ENCODE measurements at places on chromosomes 12 and 14.

DNA sequence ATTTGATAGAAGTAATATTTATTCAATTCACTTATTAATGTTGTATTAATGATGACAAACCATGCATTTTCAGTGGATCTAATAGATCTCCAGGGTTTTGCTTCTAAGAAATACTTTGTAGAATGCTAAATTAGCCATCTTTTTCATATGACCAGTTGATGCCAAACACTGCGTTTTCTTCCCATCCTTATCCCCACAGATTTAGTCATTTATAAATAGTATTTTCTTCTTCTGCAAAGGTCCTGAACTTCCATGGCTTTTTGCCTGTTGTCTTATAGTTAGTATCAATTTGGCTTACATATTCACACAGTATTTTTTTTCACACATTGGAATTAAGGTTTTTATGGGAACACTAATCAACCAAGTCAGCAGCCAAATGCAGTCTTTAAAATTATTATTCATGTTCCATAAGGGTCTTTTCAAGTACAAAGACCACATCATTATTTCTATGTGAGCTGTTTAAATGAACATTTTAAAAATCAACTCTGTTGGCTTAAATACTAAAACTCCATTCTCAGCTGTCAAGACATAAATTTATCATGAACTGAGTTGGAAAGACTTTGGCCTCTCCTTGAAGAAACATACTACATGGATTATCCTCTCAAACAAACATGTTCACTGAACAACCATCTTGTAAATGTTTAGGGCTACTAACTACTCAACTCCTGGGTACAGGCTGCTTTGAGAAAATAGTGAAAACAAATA is 1278.4 kb upstream of the FLRT2 start:
- DNase-seq, result no peak

- DNase-seq, result no peak
Observed at GRCh38 chr12:119573086-119573485, 20.5 kb upstream of the TMEM233 start.

GRCh38 chr14:93706360-93706955 is 81.8 kb downstream of the PRIMA1 start:
- DNase-seq, result no peak

- no peak for DNase-seq
Observed at GRCh38 chr14:50669441-50669986, 1.4 kb upstream of the SAV1 start.

DNA sequence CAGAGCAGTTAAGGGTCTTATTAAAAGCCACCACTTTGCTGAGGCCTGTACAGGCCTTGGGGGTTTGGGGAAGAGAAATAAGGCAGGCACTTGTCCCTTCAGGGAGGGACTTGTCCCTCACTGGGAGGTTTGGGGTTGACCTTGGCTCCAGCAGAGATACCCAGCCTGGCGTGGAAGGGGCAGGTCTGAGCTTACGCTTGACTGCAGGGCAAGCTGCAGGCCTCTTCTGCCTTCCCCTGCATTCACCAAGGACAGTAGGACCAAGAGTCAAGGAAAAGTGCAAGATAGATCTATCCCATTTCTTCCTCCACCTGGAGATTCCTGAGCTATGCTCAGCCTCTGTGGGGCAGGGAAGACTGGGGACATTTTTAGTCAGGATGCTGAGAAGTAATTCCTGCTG is 154.3 kb downstream of the SMOC1 start:
- DNase-seq, result no peak

- DNase-seq, result no peak
Observed at GRCh38 chr14:75667099-75667765, 6.2 kb downstream of the TTLL5 start.

DNA sequence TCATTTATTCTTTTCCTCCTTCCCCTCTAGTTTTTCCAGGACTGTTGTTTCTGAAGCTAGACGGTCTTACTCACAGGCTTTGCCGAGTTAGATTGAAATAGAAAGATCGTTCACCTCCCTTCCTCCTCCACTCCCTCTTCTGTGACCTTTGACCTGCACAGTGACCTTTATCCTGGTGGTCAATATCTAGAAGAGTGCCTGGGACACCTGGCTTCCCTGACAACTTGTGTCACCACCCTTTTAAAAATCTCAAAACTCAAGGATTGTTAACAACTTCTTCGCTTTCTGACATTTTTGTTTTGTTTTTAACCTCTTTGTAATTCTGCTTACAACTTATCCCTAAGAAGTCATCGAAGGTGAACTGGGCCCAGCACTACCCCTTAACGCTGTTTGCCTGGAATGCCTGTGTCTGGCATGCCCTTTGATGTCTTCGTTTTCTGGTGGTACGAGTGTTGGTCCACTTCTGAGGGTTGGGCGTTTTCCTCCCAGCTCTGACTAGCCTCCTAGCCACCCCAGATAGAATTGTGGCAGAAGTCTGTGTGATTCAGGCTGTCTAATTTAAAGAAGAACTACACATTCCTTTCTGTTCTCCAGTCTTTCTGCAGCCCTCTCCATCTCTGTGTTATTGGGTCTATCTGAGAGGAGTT is 2.8 kb upstream of the KRT75 start:
- no peak for DNase-seq

DNA sequence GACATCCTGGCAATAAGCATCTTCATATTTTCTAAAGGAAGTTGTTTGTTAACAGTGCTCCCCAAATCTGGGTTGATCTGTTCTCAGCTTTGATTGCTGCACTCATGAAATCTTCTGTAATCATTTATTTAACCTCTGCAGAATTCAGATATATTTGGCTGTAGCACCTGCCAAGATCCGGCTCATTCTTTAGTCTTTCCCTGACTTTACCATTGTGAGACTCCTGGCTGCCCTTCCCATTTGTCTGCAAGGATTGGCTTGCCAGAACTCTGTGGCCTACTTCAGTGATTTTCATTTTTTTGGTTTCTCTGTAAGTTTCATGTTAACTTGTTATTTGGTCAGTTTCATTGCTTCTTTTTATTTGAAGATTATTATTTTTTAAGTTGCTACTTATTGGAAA is 191.2 kb upstream of the PLXNC1 start:
- DNase-seq, result no peak

- no peak for DNase-seq
Observed at GRCh38 chr12:76368230-76368629, 20.0 kb upstream of the BBS10 start.

DNA sequence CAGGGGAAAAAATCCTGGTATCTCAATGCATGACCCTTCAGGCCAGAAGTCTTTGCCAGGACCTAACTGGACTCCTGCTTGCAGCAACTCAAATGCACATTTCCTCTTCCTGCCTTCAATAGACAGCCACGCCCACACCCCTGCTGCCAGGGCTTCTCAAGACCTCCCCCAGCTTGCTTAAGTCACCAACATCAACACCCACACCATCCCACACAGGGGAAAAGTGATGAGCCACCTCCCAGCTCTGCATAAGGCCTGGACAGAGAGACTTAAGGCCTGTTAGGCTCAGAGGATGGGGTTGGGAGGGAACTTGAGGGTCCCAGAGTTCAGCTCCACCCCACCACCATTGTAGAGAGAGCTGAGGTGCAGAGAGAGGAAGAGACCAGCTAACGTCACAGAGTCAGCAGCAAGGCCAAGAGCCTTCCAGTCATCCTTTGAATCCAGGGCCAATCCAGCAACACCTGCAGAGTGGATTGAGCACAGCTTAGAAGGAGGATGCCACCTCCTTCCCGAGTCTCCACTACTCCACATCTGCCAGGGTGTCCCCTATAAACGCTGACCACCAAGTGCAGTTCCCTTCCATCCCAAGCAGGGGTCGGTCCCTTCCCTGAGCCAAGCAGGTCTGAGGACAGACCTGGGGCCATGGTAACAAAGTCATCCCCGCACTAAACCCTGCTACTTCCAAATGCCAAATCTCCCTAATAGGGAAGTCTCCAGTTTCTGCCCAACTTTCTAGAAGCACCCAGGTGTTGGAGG is 50.0 kb downstream of the KDM2B start:
- peak; percentile 73 for DNase-seq

DNA sequence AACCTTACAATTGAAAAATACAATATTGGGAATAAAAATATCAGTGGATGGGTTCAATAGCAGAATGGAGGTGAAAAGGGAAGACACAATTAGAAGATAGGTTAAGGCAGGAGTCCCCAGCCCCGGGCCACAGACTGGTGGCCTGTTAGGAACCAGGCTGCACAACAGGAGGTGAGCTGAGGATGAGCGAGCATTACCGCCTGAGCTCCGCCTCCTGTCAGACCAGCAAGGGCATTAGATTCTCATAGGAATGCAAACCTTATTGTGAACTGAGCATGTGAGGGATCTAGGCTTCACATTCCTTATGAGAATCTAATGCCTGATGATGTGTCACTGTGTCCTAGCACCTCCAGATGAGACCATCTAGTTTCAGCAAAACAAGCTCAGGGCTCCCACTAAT is 27.3 kb upstream of the ST8SIA1 start:
- DNase-seq, result no peak

GRCh38 chr12:42109031-42109430 is 35.6 kb downstream of the GXYLT1 start:
- DNase-seq, result no peak

GRCh38 chr12:113751513-113751912 is 214.6 kb downstream of the RBM19 start:
- DNase-seq, result no peak

- DNase-seq, result no peak
Observed at GRCh38 chr14:40757376-40757950, 849.2 kb upstream of the LRFN5 start.

DNA sequence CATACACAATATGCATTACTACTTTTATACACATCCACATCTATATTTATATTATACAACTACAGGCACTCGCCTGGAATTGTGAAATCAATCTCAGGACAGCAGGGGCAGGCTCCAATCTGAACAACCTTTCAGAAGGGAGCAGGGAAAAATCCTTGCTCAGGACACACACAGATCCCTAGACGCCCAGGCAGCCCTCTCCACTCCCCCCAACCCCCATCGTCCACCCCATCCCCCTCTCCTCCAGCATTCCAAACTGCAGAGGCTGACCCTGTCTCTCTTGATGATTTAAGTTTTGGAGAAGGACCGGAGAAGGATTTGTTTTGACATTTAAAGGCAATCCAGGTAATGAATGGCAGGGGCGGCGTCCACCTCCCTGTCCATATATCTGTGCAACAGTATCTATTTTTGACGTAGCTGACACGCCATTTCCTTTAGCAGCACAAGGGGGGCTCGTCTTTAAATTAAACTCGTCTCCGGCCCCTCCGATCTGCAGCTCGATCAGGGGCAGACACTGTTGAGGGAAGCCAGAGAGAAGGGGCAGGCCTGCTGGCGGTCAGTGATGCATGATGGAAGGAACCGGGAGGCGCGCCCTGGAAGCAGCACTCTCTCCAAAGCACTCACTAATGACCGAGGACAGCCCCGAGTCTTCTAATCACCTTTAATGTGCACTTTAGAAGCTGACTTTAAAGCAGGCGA is 95.0 kb upstream of the TBX5 start:
- DNase-seq, result no peak

DNA sequence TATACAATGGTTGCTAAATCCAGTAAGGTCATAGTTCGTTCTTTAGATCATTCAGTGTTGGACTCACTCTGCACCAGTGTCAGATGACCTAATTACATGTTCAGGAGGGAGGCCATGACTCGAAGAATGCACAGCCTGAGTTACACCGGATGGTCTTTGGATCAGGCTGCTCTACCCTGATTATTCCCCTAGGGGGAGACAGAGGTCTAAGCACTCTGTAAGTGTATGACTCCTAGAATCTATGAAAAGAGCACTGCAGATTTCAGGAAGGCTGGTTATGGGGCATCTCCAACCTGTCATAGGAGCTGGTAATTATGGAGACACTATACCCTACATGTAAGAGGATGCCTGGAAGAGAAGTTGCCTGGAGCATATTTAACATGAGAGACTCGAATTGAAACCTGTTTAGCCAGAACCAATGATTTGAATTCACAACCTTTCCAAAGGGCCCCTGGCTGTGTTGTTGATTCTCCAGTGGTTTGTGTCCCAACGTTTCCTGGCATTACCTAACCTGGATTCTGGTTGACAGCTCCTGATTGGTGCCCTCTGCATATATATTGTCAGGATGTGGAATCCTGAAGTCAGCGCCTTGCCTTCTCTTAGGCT is at the start of gene MUCL1:
MUCL1 (plus strand) TSS at position 584 of the 606 bp plus-strand sequence. CDS start 67 bp downstream, outside the sequence.
- peak; percentile 75 for DNase-seq

- no peak for DNase-seq
Observed at GRCh38 chr14:64235652-64236640, 58.2 kb downstream of the ESR2 start.

- peak; percentile 84 for DNase-seq
Observed at GRCh38 chr14:21382886-21383847, 652 bp downstream of the SUPT16H start.

DNA sequence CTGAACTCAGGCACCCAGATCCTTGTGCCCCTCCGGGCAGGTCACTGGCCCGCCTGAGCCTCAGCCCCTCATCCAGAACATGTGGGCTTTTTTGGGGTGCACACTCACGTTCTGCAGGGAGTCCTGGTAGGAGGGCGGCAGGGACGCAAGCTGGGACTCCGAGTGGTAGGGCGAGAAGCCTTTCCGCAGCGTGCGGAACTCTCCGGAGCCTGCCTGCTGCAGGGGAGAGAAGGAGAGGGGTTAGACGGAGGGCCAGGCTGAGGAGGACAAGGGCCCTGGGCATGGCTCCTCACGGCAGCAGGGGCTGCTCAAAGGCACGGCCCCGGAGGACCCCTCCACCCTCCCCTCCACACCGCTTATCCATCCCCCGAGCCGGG is 40.8 kb downstream of the CCNK start:
- no peak for DNase-seq

GRCh38 chr12:65334521-65334920 is 56.0 kb downstream of the MSRB3 start:
- no peak for DNase-seq

DNA sequence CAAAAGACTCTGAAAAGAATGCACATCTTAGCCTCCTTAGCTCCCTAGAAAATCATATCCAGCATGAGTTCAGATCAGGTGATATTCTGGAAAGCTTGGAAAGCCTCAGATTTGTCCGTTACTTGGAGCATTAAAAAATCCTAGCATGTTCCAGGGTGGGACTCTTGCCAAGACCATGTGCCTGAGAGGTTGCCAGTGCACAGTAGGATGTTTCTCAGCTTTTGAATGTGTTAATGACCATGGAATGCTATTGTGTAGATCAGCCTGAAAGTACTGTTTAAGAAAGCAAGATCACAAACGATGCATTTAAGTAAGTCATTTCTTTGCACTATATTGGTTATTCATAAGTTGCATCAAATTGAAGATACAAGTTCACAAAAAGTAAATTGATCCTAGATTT is 230.5 kb downstream of the ETNK1 start:
- DNase-seq, result no peak

DNA sequence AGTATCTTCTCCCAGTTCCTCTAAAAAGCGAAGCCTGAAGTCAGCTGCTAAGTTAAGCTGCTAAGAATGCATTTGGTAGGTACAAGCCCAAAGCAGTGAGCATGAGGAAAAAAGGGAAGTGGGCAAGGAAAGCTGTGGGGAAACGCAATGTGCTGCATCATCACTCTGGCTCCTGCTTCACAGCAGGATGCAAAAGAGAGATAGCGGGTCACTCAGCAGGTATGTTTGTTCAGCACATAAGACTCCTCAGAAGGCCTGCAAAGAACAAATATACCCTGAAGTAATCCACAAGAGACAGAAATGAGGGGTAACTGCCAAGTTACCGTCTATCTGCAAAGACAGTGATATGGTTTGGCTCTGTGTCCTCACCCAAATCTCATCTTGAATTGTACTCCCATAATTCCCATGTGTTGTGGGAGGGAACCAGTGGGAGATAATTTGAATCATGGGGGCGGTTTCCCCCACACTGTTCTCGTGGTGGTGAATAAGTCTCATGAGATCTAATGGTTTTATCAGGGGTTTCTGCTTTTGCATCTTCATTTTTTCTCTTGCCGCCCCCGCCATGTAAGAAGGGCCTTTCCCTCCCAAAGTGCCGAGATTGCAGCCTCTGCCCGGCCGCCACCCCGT is 127.4 kb upstream of the EGLN3 start:
- no peak for DNase-seq

- no peak for DNase-seq
Observed at GRCh38 chr12:53289891-53290290, 5.5 kb upstream of the PFDN5 start.

GRCh38 chr12:18932211-18932610 is 194.3 kb downstream of the CAPZA3 start:
- no peak for DNase-seq

All from activated CD8-positive, alpha-beta memory T cell treated with anti-CD3 and anti-CD28 coated beads, Interleukin-2, amount 50 U/mL, for 48 hours (primary cell).